ENCODE measurements at places on chromosomes 6 and 20.

GRCh38 chr6:35496841-35497570 is at the start of gene TEAD3:
TSS of gene TEAD3 (minus strand) at chr6:35497079.
- no peak for DNase-seq

GRCh38 chr20:11838076-11838636 is 79.5 kb upstream of the BTBD3 start:
- no peak for DNase-seq

DNA sequence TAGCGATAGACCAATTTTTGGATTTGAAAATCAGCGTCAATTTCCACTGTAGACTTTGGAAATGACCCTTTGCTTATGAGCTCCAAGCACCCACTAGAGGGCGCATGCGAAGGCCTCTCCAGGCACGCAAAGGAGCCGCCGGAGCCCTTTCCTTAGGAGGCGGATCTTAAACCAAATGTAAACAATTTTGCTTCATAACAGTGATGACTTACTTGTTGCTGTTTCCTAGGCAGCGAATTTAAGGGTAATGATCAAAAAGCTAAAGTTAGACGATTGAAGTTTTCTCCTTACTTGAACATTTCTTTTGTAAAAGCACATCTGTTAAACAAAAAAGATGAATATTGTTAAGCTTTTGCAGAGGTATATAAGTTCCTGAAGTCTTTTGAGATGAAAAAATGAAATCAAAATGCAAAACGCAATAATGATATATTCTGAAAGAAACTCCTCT is 29.2 kb upstream of the EXOC2 start:
- peak; percentile 11 for DNase-seq

DNA sequence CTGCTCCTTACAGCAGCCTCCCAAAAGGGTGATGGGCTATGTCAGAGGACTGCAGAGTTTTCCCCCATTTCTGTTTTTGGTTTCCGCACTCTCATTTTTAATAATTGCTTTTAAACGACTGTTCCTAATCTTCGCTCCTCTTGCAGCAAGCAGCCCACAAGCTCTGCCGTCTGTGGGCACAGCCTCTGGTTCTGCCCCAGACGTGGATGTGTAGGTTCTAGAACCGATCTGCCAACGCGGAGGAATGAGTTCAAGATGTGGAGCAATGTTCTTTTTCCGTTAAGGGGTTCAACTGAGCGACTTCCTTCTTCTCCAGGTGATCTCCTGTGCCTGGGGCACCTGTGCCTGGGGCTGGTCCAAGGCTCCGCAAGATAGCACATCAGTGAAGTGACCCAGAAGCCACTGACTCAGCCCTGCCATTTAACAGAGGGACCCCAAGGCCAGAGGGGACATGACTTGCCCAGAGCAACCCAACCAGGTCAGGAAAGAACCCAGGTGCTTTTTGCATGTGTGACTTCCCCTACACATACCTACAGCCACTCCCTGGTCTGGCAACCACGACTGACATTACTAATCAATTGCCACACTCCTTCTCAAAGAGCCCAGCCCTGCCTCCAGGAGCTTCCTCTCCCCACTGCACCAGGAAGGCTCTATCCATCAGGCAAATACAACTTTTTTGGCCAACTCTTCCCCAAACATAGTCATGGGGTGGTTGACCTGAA is 22.7 kb downstream of the PMEPA1 start:
- DNase-seq: no peak

DNA sequence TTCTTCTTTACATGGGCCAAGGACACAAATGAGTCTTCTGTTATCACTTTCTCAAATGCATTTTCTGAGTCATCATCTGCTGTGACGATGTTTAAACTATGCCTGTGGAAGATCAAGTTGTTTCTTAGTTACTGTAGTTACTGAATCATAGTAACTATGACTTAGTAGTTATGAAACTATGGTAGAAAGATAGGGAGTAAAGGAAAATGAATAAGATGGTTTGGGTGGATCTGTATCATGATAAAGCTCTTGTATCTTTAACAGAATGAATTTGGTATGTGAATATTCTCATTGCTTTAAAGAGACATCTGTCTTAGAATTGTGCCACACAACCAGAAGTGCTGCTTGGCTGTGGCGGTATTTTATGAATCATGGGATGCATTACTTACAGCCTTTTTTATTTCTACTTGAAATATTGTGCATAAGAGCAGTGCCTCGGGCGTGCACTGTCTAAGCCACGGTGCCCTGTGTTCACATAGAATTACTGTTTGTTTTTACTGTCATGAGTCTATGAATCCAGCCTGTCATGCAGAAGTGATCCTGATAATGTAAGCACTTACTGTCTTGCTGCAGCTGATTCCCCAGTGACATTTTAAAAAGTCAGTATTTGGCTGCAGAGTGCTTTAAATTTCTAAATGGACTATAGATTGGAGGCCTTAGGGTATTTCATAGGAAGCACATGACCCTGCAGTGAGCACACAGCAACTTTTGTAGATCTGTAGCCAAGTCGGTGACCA is 215.2 kb downstream of the TMEM242 start:
- DNase-seq: peak; percentile 53

- no peak for DNase-seq
Measured at GRCh38 chr20:23361119-23361475, 885 bp upstream of the GZF1 start.

DNA sequence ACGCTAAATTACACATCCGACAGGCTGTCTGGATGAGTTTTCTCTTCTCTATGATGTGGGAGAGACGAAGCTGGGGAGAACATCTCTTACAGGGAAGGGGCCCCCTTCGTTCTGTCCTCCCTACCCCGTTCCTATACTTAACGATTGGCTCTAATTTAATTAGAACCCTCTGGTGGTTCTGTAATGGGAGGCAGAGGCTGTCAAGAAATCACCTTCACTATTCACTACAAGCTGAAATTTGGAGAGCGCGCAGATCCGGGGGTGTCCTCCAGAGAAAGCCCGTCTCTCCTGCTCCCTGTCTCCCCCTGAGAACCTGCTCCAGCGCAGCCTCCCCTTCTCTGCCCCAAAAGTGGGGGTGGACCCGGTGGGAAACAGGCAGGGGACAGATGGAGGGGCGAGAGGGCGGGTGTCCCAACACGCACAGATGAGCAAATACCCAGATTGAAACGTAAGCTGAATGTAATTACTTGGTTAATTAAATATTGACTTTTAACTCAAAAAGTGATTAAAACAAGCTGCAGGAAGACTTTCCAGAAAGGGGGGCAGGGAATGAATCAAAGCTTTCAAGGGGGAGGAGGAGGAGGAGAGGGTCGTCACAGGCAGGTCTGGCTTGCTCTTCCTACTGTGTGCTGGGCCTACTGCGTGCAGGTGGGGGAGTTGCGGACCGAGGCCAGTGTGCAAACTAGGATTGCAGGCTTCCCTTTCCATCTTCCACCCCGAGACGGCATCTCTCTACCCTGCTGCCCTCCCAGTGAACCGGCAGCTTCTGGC is 1.3 kb downstream of the SULF2 start:
- no peak for DNase-seq

GRCh38 chr6:68575765-68576439 is 59.2 kb upstream of the ADGRB3 start:
- no peak for DNase-seq

- no peak for DNase-seq
Measured at GRCh38 chr6:163200289-163200688, 214.2 kb upstream of the QKI start.

- peak; percentile 15 for DNase-seq
Measured at GRCh38 chr6:119620846-119621555, 271.4 kb upstream of the MAN1A1 start.

GRCh38 chr6:149216459-149216858 is 101.1 kb upstream of the TAB2 start:
- no peak for DNase-seq

GRCh38 chr6:42417641-42418112 is 34.0 kb downstream of the TRERF1 start:
- DNase-seq: no peak

GRCh38 chr6:15507221-15507620 is 155.6 kb downstream of the DTNBP1 start:
- DNase-seq: no peak

DNA sequence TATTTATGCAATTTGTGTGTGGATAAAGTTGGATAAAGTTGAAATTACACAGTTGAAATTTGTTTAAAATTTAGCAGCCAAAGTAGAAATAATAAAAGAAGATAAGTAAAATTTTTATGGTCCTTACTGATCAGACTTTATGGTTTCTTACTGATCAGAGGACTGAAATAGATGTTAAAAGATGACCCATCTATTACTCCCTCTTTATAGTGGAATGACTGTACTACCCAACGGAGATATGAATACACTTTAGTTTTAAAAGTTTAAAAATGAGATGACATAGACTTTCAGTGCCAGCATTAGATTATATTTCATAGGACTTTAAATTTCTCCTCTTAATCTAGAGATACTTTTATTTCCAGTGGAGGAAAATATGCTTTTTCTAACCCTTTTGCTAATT is 98.9 kb upstream of the ADGRF4 start:
- DNase-seq: no peak

DNA sequence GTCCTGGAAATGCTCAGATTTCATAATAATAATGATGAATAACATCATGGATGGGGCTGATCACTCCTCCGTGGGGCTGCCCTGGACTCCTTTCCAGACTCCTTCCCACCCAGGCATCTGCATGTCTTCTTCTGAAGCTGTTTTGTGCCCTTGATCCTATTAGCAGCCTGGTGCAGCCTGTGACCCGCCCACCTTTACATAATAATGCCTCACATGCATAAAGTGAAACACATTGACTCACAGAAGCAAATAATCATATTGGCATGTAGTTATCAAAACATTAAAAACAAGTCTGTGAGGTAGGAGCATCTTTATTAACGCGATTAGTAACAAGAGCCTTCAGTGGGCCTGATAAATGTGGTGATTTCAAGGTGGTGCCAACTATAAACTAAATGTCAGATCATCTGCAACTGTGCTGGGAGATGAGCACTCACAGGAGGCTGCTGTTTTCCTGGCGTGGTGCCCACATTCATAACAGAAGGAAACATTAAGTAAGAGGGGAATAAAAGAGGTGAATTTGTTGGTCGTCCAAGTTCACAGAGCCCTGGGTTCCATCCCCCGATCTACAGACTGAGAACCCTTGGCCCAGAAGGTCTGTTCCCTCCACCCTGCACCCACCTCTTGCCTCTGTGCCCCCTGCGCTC is 344.7 kb downstream of the CDH4 start:
- DNase-seq: no peak

DNA sequence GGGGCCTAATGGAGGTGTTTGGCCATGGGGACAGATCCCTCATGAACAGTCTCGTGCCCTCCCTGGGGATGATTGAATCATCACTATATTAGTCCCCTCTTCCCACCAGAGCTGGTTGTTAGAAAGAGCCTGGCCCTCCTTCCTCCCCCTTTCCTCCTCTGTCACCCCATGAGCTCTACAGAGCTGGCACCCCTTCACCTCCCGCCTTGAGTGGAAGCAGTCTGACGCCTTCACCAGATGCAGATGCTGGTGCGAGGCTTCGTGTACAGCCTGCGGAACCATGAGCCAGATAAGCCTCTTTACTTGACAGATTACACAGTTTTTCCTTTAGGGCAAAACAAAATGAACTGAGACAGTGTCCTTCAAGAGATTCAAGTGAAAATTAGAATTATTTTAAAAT is 74.4 kb upstream of the RIPOR2 start:
- DNase-seq: no peak

GRCh38 chr6:3721810-3722621 is 29.5 kb downstream of the PXDC1 start:
- no peak for DNase-seq

All from HS-27A (cell line).